Kidney (tissue), 22 donors: ENCODE measurements at places on chromosomes 5 and 9. TPM values are rescaled to one million over a fixed set of nuclear protein-coding genes. Genes with fewer than 3 reads are reported as not detected.

C6 gene
- 46.2 TPM for total RNA-seq

UIMC1 gene
- total RNA-seq, result 37.9 TPM

IRX1 gene
- total RNA-seq, result 62.0 TPM

IFNA21 gene
- not detected for total RNA-seq

DMRT3 gene
- total RNA-seq, result not detected
